ENCODE measurements at places on chromosomes 3 and 15.

DNA sequence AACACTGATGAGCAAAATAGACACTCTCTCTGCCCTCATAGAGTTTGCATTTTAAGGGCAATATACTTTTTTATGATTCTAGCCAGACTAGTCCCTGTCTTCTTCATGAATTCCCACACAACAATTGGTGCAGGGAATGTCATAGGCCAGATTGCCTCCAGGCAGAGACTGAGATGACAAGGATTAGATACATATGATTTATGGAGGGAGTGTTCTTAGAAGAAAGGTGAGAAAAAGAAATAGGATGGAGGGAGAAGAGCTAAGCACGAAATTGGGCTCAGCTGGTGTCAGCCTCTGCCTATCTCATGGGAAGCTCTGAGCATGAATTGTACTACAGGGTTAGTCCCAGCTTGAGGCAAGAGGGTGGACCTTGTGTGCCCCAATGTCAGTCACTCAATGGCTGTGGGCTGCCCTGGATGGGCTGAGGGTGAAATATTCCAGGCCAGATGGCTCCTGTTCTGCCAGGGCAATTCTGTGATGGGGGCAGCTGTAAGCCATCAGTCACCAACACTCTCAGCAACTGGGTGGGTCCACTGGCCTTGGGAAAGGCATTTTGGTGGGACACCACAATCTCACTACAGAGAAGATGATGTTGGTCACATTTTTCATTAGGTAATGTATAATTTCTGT, 31.1 kb downstream of the EIF1B start:
- no peak for DNase-seq

GRCh38 chr3:42880601-42881451, 5.1 kb upstream of the CYP8B1 start:
- DNase-seq, result peak; percentile 59

DNA sequence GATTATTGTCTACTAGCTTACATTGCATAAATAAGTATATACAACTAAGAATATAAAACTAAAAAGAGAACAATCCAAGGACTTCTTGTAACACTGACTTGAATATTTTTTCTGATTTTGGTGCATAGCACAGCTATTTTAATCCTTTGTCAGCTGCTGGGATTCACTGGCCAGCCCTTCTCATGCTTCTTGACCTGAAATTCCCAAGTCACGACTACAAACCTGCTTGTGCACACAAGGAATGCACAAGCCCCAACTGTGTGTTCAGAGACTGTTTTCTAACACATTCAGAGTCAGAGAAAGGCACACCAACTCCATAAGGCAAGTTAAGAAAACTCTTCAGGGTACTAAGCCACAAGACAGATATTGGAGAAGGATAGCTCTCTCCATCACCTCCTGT, 80.9 kb downstream of the TNIK start:
- no peak for DNase-seq

DNA sequence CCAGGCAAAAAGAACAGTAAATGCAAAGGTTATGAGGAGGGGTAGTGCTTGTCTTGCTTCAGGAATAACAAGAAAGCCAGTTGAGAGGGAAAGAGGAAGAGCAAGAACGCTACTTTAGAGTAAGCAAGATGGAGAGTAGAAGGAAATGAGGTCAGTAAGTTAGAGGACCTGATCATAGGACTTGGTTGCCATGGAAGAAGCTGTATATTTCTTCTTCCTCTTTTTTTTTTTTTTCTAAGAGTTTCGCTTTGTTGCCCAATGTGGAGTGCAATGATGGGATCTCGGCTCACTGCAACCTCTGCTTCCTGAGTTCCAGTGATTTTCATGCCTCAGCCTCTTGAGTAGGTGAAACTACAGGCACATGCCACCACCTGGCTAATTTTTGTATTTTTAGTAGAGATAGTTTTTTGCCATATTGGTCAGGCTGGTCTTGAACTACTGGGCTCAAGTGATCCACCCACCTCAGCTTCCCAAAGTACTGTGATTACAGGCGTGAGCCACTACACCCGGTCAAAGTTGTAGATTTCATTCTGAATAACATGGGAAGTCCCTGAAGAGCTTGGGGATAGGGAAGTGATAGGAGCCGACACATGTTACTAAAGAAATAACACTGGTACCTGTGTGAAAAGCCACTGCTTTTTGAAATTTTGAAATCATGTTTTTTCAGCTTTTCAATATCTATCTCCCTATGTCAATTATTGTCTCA, 527.9 kb upstream of the NAALADL2 start:
- DNase-seq, result no peak

GRCh38 chr3:62942227-62942626, 67.0 kb upstream of the CADPS start:
- DNase-seq, result no peak

DNA sequence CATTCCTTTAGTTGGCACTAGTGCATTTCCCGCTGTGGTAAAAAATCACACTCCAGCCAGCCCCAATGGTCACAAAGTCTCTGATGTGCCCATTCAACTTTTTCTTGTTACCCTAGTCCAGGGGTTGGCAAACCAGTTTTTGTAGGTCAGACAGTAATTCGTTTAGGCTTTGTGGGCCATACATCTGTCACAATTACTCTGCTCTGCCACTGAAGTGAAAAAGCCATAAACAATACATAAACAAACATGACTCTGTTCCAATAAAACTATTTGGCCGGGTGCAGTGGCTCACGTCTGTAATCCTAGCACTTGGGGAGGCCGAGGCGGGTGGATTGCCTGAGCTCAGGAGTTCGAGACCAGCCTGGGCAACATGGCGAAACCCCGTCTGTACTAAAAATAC, 78.5 kb downstream of the POLR2M start:
- no peak for DNase-seq

DNA sequence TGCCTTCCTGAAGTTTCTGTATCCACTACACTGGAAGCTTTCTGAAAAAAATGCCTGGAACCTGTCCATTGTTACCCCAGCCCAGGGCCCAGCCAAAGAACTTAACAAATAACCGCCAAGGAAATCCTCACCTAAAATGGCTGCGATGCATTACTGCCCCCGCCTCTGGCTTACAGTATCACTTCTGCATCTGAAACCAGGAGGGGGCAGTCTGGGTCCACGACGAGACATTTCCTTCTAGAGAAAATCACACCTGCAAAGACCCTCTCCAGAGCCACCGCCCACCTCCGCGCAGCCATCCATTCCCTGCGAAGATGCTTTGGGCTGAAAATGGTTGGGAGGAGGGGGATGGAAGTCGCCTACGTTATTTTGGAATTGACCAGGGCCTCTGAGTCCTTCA, 22.4 kb upstream of the CELF6 start:
- DNase-seq, result peak; percentile 26

- DNase-seq, result peak; percentile 91
Observed at GRCh38 chr15:44541282-44541958, 4.5 kb downstream of the EIF3J start.

DNA sequence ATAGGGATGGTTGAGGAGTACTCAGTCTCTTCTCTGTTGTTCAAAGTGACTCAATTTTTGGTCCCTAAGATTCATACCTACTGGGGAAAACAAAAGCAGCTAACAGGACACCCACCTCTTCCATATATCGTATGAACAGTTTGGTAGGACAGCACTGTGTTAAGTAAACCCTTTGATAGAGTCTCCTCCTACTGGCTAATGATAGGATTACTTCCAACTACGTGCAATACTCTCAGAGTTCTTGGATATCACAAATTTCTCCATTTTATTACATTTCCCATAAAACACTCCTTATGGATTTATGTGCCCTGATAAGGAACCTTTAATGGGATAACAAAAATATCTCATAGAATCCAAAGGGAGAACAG, 200.2 kb upstream of the GOLGA6L4 start:
- DNase-seq, result peak; percentile 45

- no peak for DNase-seq
Observed at GRCh38 chr3:188754267-188754666, 417.5 kb upstream of the TPRG1 start.

DNA sequence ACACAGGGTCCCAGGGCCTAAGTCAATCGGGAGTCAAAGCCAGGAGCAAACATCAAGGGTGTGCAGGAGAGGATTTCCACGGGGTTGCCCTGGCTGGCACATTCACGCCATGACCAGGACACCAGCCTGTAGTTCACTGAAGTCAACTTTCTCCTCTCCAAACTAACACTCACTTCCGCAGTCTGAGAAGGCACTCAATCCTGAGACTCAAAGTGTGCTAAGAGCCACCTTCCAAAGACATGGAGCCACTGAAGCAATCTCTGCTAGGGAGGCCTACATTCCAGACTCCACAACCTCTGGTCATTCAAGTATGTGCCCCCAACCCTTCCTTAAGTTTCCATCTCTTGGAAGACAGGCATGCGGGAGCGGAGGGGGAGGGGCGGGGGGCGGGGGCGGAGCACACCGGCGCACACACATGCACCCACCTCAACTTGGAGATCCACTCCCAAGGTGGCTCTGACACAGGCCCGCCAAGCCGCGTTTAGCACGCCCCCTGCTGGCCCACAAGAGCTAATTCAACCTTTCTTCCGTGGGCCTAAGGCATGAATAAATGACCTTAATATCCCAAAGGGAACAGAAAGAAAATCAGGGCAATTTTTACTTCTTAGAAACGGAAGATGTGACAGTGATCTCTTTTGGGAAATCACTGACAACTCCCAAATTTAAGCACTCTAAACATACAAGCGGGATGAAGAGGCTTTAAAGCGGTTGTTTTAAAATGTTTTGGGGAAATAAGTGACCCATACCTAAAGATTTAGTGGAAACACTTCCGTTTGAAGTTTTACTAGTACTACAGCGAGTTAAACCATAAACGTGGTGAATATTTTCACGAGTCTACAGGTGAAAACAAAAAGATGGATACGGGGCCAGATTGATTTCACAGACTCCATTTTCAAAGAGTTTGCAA, 162.5 kb upstream of the CHRNA7 start:
- DNase-seq, result peak; percentile 24

DNA sequence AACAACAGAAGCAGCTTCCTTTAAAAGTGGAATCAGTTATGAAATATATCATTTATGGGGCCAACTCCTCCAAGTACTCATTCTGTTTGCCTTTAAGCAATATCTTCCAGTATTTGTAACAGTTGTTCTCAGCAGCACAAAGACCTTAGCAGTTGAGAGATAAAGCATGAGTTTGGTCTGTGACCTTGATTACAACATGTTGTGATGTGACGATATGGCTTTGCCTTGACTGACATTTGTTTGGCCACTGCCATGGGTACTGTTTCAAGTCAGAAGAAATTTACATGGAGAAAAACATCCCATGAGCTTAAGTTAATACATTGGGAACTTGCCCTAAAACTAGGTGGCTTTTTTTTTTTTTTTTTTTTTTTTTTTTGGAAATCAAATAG, 175.1 kb upstream of the KBTBD8 start:
- DNase-seq, result peak; percentile 39

DNA sequence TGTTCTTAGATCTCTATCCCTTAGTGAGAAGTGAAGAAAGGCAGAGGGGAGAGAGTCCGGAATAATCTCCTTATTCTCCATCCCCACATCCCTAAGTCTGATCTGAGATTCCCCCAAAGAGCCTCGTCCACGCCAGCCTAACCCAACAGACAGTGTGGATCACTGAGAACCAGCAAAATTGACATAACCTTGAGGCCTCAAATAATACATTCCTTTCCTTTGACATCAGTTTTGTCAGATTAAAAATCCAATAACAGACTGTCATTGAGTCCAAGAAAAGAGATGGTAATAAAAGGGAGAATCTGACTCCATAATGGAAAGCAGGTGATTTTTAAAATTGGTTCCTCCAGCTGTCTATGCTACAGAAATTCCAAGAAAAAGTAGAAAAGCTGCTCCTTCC, 7.7 kb upstream of the SIAH2 start:
- no peak for DNase-seq

DNA sequence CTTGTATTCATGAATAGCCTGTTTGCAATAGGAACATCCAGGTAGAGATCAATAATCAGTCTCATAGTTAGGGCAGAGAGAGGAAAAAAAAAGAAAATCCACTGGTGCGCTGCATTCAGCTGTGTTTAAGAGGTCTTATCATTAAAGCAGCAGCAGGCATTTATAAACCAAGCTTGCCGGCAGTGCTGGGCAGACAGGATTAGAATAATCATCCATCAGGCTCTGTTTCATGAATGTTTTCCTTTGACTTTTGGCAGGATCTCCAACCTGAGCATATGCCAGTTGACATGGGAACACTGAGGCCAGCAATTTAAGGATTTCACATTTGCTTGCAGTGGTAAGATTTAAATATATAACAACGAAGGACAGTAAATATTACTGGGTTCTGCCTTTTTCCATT, 305.2 kb upstream of the SEMA6D start:
- DNase-seq, result peak; percentile 41

DNA sequence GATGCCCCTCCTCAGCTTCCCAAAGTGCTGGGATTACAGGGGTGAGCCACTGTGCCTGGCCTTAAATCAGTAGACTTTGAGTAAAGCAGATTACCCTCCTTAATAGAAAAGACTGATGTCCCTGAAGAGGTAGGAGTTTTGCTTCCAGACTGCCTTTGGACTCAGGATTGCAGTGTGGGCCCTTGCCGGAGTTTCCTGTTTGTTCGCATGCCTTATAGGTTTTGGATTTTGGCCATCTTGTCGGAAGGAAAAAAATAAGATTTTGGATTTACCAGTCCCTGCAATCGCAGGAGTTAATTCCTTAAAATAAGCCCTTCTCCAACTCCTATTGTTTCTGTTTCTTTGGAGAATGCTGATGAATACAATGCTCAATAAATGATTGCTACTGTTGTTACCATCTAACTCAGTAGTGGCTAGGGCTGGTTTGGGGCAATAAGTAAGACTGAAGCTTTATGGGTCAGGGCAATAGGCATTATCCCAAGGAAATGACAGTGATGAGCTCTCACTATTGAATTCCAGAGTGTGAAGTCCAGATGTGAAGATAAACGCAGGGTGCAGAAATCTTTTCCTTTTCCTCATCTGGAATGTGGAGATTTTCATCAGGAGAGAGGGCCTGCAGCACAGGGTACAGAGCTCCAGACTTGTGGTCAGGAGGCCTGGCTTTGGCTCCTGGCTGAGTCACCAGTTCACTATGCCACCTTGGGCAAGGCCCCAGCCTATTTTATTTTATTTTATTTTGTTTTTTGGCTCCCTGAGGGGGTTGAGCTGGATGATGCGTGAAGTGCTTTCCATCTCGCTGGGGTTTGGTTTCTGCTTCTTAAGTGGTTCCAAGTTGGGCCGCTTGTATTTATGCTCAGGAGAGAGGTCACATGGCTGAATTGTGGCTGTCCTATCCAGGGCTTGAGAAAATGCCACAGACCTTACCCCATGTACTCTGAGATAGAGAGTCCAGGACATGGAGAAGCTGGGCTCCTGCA, 25.3 kb downstream of the FOXL2 start:
- peak; percentile 88 for DNase-seq
